ENCODE measurements at places on chromosomes 7 and 10.

- peak; percentile 29 for DNase-seq
Observed at GRCh38 chr10:93357680-93358079, 124.5 kb downstream of the MYOF start.

GRCh38 chr10:24360282-24361127, 151.6 kb downstream of the KIAA1217 start:
- peak; percentile 31 for DNase-seq

GRCh38 chr7:126667742-126668366, 584.9 kb downstream of the GRM8 start:
- DNase-seq, result no peak

- DNase-seq, result no peak
Observed at GRCh38 chr7:82249979-82250378, 193.6 kb downstream of the CACNA2D1 start.

DNA sequence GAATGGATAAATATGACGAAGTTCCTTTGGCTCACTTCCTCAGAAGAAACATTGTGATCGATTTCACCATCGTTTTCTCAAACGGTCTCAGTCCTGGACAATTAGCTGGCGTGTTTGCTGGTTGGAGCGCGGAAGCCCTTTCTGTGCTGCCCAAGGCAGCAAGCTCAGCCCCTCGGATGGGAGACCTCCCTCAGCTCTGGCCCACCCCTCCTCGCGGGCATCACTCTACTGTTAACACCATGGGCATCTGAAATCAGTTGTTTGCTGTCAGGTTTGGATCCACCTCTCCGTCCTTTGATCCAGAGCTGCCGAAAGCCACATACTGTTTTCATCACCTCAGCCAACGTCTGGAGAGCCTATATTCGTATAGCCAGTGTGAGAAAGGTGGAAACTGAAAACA, 68.2 kb downstream of the C10orf143 start:
- no peak for DNase-seq

GRCh38 chr10:127855976-127856375, 36.8 kb downstream of the CLRN3 start:
- no peak for DNase-seq

GRCh38 chr7:137847568-137848050, 835 bp upstream of the DGKI start:
- no peak for DNase-seq

DNA sequence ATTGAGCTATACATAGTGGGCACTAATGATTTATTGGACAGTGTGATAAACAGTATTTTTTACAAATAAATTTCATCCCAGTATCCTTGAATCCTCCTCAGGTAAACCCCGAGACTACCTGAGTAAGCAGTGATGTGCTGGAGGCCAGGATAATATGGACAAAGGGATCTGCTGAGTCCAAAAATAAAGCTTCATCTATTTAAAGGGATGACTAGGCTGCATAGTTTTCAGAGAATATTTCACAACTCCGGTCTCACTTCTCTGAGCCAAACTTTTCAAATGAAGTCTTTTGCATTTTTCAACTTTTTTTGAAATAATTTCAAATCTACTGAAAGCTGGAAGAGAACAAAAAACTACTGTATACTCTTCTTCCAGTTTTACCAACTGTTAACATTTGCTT, 2.5 kb downstream of the ACTR3B start:
- no peak for DNase-seq

GRCh38 chr10:7300384-7300971, 110.4 kb downstream of the SFMBT2 start:
- no peak for DNase-seq

- DNase-seq, result no peak
Observed at GRCh38 chr7:8143151-8143874, 118.7 kb downstream of the ICA1 start.

DNA sequence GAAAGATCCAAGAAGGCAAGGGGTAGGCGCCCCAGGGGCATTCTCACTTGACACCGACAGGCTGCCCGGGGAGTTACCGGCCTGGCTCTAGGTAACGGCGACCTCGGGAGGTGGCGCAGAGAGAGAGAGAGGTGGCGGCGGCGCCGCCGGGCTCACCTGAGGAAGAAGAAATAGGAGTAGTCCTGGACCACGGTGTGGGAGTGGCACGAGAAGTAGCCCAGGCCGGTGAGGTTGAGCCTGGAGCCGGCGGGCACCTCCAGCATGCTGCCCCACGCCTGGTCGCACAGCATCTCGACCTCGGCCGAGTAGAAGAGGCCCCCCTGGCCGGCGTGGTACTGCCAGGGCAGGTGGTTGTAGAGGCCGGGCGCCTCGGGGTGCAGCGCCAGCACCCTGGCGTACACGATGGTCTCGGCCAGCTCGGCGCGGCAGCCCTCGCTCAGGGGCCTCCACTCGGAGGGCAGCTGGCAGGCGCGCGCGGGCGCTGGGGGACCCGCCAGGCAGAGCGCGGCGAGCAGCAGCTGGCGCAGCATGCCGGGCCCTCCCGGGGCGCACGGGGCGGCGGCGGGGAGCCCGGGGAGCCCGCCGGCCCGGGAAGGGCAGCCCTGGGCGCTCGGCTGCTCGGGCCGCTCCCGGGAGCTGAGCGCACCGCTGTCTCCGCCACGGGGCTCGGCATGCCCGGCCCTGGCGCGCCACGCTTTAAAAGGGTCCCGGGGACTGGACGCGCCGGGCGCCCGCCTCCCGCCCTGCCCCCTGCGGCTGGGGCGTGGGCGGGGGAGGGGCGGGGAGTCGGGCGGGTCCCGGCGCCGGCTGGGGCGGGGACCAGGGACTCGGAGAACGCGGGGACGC, at the start of gene CCDC3:
CCDC3 (minus strand) TSS at position 673 of the 846 bp plus-strand sequence; CDS start at position 530, 143 bp downstream.
- DNase-seq, result no peak

GRCh38 chr10:128908099-128908498, 558.9 kb upstream of the MGMT start:
- no peak for DNase-seq

DNA sequence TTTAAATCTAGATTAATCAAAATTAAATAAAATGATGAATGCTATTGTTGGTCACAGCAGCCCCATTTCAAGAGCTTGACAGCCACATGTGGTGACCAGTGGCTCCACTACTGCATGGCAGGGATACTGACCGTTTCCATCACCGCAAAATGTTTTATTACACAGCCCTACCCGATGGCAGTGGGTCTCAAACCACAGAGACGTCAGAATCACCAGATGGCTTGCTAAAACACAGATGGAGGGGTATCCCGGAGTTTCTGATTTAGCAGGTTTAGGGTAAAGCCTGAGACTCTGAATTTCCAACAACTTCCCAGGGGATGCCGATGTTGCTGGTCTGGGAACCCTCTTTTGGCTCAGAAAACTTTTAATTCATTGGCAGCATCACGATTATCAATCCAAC, 47.9 kb downstream of the RSU1 start:
- DNase-seq, result no peak

DNA sequence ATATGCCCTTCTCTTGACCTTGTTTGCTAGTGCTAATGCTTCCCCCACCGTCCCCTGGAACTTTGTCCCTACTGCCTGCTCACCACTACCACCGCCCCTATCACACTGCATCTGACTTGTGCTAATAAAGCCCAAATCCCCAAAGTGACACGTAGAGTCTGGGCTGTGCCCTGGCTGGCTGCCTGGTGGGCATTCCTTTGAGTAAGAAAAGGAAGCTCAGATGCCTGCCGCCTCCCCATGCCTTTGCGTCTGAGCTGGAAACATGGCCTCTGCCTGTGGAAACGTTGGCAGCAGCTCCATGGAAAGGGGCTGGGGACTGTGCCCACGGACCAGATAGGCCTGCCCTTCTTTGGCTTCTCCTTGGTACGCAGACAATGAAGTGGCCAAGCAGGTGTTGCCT, 138.3 kb downstream of the CYP26A1 start:
- no peak for DNase-seq

DNA sequence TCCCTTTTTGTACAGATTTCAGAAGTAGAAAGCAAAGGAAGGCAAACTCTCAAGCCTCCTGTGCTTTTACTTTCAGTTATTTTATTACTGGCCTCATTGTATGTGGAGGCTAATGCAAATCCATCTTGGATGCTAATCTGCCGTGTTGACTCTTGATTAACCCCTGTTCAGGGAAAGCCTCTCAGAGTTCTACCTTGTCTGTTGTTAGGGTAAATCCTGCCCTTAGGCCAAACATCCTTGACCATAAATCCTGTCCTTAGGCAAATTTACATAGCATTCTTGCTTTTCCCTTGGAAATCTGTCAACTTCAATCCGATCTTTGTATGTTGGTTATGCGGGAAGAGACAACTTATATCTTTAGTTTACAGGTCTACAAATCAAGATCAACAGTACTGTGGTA, 709.9 kb upstream of the LRRTM3 start:
- DNase-seq, result no peak

DNA sequence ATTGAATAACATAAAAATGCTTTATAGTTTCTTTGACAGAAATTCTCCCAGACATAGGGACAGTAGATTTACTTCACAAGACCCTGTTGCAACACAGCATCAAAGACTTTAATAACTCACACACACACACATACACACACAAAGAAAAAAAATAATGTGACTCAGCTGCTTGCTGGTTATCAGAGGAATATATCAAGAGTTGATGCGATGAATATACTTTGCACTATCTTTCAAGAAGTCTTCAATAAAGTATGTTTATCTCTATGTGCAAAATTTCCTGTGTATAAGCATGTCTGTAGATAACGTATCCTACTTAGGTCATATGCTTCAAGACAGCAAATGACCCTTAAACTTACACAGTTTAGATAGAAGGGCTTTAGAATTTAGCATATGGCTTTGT, 243.1 kb downstream of the ARL4A start:
- no peak for DNase-seq

DNA sequence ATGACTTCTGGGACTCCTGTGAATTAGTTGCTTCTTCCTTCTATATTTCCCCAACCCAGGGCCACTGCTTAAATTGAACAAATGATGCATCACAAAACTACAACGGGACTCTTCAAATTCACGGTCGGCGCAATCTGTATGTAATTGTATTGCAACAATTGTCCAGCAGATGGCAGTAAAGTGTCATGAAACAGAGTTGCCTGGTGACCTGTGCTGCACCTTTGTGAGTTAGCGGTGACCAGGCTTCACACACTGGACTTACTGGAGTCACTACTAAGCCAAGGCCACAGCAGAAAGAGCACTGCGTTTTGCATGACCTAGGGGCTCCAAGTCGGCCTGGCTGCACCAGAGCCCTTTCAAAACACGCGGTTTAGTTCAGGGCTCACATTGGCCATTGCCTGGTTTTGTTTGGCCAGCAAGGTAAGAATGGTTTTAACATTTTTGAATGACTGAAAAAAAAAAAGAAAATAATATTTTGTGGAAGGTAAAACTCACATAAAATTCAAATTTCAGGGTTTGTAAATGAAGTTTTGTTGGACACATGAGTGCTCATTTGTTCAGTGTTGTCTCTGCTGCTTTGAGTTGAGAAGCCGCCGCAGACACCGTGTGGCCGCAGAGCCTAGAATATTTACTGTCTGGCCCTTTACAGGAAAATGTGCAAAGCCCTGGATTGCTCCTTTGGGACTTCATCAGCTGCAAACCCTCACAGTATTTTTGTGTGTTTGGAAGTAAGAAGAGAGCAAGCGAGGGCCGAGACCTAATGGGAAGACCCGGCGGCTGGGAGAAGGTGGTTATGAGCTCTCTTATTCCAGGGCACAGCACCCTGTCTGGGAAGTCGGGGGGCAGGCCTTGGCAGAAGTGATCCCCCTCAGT, 23.2 kb upstream of the ZNF32 start:
- peak; percentile 76 for DNase-seq

DNA sequence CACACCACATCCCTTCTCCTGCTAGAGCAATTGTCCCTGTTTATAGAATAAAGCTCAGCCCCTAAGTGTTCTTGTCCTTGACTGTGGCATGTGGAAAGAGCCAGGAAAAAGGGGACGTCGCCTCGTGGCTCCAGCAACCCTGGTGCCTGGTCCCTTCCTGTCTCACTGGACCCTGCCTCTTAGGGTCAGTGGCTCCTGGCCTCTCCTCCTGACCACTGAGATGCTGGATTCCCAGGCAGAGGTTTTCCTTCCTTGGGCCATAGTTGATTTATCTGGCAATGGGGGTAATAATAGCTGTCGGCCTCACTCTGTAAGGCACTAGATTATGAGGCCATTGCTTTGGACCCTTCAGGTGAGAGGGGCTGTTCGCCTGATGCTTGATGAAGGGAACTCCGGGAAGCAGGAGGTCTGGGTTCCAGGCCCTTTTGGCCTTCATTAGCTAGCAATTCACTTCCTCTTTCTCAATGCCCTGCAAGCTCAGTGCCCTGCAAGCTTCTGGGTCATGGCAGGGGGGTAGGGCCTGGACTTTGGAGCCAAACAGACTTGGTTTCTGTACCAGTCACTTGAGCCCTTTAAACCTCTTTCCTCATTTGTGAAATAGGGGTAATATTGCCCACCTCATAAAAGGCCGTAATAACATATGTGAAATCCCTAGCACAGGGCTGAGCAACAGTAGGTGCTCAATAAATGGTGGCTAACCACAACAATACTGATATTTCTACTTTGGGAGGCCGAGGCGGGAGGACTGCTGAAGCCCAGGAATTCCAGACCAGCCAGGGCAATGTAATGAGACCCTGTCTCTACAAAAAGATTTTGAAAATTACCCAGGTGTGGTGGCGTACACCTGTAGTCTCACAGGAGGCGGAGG, 1.1 kb downstream of the ASL start:
- peak; percentile 45 for DNase-seq

DNA sequence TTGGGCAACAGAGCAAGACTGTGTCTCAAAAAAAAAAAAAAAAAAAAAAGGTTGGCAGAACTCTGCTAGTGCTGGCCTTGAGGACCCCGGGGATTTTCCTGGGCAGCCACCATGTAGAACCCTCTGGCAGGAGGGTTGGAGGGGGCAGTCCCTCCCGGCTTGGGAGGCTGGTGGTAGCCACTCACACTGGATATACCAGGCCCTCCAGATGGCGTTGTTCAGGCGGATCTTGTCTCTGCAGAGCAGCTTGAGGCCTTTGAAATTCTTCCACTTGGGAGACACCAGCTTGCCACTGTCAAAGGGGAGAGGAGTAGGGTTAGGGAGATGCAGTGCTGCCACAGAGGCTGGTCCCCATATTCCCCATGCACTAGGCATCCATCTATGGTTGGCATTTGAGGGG, 8.4 kb downstream of the MLXIPL start:
- DNase-seq, result no peak

GRCh38 chr7:1668396-1669063, 1.5 kb upstream of the ELFN1 start:
- DNase-seq, result no peak

DNA sequence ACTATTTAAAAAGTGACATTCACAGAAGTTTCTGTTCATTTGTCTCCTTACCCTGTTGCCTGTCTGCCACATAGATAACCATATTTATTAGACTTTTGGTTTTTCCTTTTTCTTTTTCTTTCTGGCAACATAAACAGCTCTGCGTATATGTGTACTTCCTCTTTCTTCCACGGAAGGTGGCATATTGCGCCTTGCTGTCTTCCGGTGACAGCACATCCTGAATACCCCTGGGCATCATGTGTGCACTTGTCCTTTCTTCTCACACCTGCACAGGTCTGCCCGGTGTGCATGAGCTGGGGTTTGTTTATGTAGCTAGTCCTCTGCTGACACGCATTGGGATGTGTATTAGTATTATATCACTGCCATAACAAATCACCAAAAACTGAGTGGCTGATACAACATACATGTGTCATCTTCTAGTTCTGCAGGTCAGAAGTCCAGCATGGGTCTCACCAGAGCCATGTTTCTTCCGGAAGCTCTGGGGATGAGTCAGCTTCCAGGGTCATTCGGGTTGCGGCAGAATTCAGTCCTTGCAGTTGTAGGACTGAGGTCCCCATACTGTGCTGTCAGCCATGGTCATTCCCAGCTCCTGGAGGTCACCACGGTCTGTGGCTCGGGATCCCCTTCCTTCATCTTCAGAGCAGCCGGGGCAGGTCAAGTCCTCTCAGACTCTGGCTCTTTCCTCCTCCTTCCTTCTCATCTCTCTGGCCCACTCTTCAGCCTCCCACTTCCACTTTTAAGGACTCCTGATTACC, 596.0 kb upstream of the FOXK1 start:
- DNase-seq, result no peak
